Activated CD4-positive, alpha-beta T cell treated with anti-CD3 and anti-CD28 coated beads, Interleukin-2, Interleukin-4, amounts not matched to agents 100 ng/mL and 50 ng/mL, durations not matched to agents 16 hours and 8 hours (primary cell): ENCODE measurements at places on chromosomes 5 and 9.

DNA sequence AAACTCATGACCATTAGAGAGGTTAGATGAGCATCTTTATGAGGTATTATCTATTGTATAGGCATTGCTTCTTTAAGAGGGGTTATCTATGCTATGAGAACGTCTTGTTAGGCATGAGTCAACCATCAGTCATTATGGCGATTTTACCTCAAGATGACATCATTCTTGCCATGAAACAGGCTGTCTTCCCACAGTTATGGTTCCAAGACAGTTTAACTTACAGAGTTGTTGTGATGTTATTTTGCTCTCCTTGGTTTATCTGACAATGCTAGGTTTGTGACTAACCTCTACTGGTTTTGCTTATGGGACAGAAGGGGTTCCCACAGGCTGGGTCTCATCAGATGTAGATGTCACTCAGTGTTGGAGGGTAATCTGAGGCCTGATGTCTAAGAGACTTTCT is 1864.7 kb upstream of the ACO1 start:
- no peak for DNase-seq

DNA sequence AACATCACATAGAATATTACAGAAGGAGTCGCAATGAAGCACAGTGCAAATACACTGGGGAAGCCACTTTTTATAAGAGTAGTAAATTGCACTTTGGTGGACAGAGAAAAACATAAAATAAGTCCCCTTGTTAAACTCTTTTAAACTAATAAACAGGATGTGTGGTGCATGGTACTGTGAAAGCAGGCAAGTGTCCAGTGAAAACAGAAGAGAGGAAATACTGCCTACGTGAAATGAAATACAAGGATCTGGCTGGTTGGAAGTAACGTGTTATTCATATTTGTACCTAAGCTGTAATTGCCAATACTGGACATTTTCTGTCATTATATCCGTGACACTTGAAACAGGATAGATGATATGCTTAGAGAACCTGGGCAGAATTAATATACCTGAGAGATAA is 191.9 kb upstream of the SLC27A6 start:
- no peak for DNase-seq

GRCh38 chr5:149799119-149799623 is 69.1 kb downstream of the PPARGC1B start:
- no peak for DNase-seq

- DNase-seq: no peak
Observed at GRCh38 chr5:149611326-149611725, 30.0 kb downstream of the ARHGEF37 start.

- DNase-seq: no peak
Observed at GRCh38 chr5:99807346-99807745, 727.8 kb upstream of the FAM174A start.

GRCh38 chr5:6220346-6221088 is 157.8 kb downstream of the MED10 start:
- no peak for DNase-seq

DNA sequence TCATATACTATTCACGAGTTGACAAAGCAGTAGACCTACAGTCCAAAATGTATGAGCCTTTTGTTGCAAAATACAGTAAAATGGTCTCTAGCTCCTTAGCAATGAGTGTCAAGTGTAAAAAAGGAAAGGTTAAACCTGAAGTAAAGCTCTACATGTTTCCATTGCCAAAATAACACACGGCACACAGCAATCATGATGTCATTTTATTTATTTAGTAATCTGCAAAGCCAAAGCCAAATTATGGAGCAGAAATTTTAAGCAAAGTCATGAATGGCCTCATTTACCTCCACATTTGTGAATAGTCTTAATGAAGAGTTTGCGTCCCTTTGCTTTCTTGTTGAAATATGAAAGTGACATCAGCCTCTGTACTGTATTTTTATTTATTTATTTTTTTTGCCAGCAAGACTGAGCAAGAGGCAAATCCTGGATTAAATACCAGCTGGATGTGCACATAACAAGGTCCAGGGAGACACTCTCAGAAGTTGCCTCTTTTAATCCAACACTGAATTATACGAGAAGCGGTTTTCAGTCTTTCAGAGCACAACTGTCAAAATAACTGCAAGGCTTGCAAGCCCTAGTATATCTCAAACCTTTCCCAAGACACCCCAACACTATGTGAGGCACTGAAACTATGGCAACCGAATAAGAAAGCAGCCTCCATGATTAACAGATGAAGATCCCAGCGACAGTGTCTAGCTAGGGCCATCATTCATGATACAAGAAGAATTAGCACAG is 9.7 kb downstream of the SEMA6A start:
- no peak for DNase-seq

DNA sequence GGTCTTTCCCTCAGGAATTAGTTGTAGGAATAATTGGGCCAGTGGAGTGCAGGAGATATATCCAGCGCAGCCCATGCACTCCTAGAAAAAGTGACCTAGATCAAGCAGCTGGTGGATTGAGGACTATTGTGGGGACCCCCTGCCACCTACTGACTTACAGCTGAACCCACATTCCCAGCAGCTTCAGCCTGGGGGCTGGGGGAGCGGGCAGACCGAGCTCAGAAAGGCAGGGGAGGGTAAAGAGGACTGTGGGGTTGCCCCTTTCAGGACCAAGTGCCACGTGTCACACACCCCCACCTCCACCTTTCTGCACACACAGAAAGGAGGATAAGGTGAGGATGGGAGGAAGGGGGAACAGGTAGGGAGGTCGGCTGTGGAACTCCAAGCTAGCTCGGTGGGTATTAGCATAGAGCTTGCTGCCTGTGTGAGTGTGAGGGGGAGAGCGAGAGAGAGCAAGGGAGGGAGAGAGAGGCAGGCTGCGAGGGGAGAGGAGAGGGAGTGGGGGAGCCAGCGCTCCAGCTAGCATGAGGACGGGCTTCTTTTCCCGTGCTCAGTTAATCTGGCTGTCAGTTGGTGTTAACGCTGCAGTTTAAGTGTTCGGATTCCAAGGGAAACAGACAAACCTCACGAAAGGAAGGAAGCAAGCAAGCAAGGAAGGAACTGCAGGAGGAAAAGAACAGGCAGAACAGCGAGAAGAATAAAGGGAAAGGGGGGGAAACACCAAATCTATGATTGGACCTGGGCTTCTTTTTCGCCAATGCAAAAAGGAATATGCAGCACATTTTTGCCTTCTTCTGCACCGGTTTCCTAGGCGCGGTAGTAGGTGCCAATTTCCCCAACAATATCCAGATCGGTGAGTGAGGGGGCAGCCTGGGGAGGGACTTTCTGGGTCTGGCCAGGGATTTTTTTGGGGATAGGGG is at the start of gene GRIA1:
TSS of gene GRIA1 (plus strand) at position 553 of the 920 bp plus-strand sequence.
- DNase-seq: no peak
